Airway epithelial cell (primary cell): ENCODE measurements at places on chromosomes 5 and 9. TPM values are rescaled to one million over a fixed set of nuclear protein-coding genes. Genes with fewer than 3 reads are reported as not detected.

The FOXD4L3 gene
- total RNA-seq, result not detected in 2 replicates

The DMRT3 gene
- not detected in 2 replicates for total RNA-seq

The LOX gene
- 1.3 and 3.4 TPM in 2 replicates for total RNA-seq

The CCNO gene
- 1.8 and 3.5 TPM in 2 replicates for total RNA-seq

The PCDHGC4 gene
- total RNA-seq, result 0.05 and 0.21 TPM in 2 replicates

The CKMT2 gene
- not detected in 2 replicates for total RNA-seq

The RNF180 gene
- total RNA-seq, result 1.9 and 2.3 TPM in 2 replicates

The GABRB2 gene
- not detected in 2 replicates for total RNA-seq

The ENTPD2 gene
- 1.1 and 1.4 TPM in 2 replicates for total RNA-seq

The KIF24 gene
- 2.2 and 2.5 TPM in 2 replicates for total RNA-seq

The PLCXD3 gene
- not detected in 2 replicates for total RNA-seq

The TNIP1 gene
- total RNA-seq, result 112 and 114 TPM in 2 replicates

The LCN9 gene
- total RNA-seq, result not detected in 2 replicates

The ZFAND5 gene
- 38.0 and 47.8 TPM in 2 replicates for total RNA-seq

The C5orf34 gene
- 2.2 and 3.2 TPM in 2 replicates for total RNA-seq

The MLANA gene
- total RNA-seq, result not detected in 2 replicates

The SCGB3A2 gene
- total RNA-seq, result not detected in 2 replicates

The RRAGA gene
- 40.8 and 46.8 TPM in 2 replicates for total RNA-seq

The ARL10 gene
- 3.2 and 5.5 TPM in 2 replicates for total RNA-seq

The FOXI1 gene
- total RNA-seq, result not detected in 2 replicates

The PTPRD gene
- total RNA-seq, result 0.23 and 0.28 TPM in 2 replicates

The IFNA2 gene
- total RNA-seq, result not detected in 2 replicates

The OR13C5 gene
- not detected in 2 replicates for total RNA-seq

The SECISBP2 gene
- total RNA-seq, result 10.5 and 15.4 TPM in 2 replicates

The TRIM36 gene
- total RNA-seq, result 0.23 and 0.42 TPM in 2 replicates

The PALM2AKAP2 gene
- 0.07 and 1.0 TPM in 2 replicates for total RNA-seq

The SLC38A9 gene
- total RNA-seq, result 15.9 and 19.8 TPM in 2 replicates

The F2RL2 gene
- total RNA-seq, result 0.05 TPM in 1 of 2 replicates, not detected in the other

The MAMDC2 gene
- 0.93 and 1.8 TPM in 2 replicates for total RNA-seq

The ARL14EPL gene
- total RNA-seq, result not detected in 2 replicates

The LHX3 gene
- not detected in 2 replicates for total RNA-seq

The HACD4 gene
- total RNA-seq, result 2.3 and 3.4 TPM in 2 replicates

The PDGFRB gene
- 3.9 and 4.9 TPM in 2 replicates for total RNA-seq

The MARCOL gene
- not detected in 2 replicates for total RNA-seq

The INSL4 gene
- total RNA-seq, result 1.0 TPM in 1 of 2 replicates, not detected in the other

The SPINK5 gene
- total RNA-seq, result 62.8 and 78.0 TPM in 2 replicates

The C5orf52 gene
- total RNA-seq, result not detected in 2 replicates

The NAIF1 gene
- 8.2 and 10.0 TPM in 2 replicates for total RNA-seq

The FAM151B gene
- total RNA-seq, result 0.35 and 2.5 TPM in 2 replicates

The ZER1 gene
- 22.3 and 30.7 TPM in 2 replicates for total RNA-seq

The IL13 gene
- total RNA-seq, result not detected in 2 replicates

The GCNT4 gene
- 1.3 and 3.1 TPM in 2 replicates for total RNA-seq

The PCDHB6 gene
- total RNA-seq, result 0.14 TPM in 1 of 2 replicates, not detected in the other

The MYOT gene
- total RNA-seq, result not detected in 2 replicates

The NIPAL4 gene
- total RNA-seq, result 14.9 and 22.1 TPM in 2 replicates

The SPATA31A3 gene
- not detected in 2 replicates for total RNA-seq

The FANCC gene
- total RNA-seq, result 2.6 and 3.6 TPM in 2 replicates

The GPR150 gene
- 0.65 TPM in 1 of 2 replicates, not detected in the other for total RNA-seq
